GM04504 (cell line): ENCODE measurements at places on chromosomes 4 and X.
A peak's percentile ranks its signal among the peaks of the same experiment; 100 is the strongest.

- DNase-seq, result no peak
Observed at GRCh38 chr4:41257257-41257901, 651 bp downstream of the UCHL1 start.

- DNase-seq, result no peak
Observed at GRCh38 chr4:39104255-39104654, 42.2 kb downstream of the KLHL5 start.

- no peak for DNase-seq
Observed at GRCh38 chr4:82721819-82722423, 76.7 kb downstream of the SCD5 start.

DNA sequence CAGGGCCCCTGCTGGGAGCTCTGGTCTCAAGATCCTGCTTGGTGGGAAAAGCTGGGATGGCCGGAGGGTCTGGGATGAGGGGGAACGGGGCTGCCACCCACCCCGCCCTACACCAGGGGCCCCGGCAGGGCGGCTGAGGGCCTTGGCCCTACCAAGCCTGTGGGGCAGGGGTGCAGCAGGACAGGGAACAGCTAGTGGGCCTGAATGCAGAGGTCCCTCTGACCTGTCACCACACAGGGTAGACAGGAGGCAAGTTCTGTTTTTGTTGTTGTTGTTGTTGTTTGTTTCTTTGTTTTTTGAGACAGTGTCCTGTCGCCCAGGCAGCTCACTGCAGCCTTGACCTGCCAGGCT lies 332 bp upstream of the RENBP start:
- no peak for DNase-seq

DNA sequence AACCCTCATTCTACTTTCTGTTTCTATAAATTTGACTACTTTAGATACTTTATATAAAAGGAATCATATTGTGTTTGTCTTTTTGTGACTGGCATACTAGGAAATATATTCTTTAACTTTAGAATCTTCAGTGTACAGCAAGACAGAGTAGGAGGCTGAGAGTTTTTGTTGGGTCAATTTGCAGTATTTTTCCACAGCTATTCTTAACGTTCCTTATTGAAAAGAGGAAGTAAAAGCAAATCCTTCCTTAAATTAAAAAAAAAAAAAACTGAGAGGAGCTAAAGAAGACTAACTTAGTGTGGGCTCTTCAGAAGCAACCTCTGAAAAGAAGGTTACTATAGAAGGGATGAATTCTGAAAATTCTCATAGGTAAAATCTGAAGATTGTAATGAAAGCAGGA lies 1194.6 kb downstream of the ADGRL3 start:
- DNase-seq, result no peak

DNA sequence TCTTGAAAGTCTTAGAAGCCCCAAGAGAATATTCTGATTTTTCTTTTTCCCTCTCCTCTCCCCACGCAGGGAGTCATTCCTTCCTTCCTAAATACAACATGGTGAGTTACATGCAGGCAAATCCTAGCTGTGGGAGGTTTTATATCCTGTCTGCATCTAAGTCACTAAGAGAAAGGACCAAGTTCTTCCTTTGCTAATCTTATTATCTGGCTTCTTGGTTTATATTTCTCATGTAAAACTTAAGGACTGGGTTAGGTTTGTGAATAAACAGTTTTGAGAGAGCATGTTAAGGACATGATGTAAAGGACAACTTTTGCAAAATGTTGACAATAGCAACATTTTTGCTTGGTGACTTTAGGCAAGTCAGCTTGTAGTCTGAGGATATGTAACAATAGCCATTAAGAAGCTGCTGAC lies 5.1 kb upstream of the CXCL9 start:
- no peak for DNase-seq

- DNase-seq, result peak; percentile 82
Observed at GRCh38 chr4:1309261-1310010, 19.7 kb downstream of the MAEA start.

DNA sequence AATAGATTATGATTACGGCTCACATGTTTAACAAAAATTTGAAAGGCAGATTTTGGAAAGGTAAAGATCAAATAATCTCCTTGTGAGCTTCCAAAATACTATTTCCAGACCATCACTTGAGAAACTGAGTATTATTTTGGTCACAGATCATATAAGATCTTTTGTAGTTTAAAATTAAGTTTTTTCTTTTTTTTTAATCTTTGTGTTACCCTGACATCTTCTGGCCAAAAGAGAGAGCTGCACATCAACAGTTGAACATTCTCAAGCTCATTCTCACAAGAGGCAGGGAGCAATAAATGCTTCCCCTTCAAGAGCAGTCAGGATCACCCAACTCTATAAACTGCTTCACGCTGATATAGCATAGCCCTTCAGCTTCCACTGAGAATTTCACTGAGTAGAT lies 15.9 kb downstream of the TMEM192 start:
- DNase-seq, result peak; percentile 5

DNA sequence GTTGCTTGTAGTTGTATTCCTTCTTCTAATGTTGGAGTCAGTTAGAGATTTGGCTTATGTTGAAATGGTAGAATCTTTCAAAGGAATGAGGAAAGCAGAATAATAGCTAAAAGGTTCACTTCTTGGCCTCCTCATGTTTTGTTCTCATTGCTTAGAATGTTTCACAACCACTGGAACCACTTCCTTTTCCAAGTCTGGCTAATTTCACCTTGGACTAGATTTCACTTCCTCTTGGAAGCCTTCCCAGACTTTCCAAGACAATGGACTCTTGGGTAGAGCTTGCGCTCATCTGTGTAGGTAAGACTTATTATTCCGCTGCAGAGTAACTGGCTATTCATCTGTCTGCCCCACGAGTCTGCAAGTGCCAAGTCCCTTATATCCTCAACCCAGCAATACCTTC lies 8.3 kb downstream of the SPATA18 start:
- DNase-seq, result peak; percentile 42

DNA sequence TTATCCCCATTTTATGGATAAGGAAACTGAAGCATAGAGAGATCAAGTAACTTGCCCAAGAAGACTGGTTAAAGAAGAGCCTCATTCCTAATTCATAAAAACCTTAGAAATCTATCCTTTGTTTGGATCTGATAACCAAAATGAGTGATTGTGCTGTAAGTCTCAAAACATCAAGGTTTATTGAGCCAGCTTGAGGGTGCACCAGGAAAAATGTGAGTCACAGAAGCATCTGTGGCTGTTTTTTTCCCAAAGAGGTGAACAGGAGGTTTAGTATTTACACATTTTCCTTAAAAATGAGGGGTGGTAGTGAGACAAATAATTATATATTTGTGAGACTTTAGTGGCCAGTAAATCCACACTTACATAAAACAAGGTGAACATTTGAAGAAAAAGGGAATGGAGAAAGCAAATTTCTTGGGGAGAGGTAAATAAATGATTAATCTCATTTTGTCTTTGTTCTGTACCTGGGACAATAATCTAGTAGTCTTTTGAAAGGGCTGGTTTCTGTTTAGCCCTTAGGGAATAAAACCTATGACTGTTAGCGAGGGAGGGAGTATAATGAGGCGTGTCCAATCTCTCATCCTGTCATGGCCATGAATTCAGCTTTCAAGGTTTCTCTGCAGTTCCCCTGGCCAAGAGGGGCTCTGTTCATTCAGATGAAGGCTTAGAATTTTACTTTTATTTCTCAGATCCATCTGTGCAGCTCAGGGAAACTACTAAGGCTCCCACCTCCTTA lies 12.2 kb upstream of the FMR1 start:
- DNase-seq, result no peak

- DNase-seq, result peak; percentile 25
Observed at GRCh38 chrX:9494771-9495170, 29.9 kb downstream of the TBL1X start.

- no peak for DNase-seq
Observed at GRCh38 chrX:10617999-10618351, 2.4 kb downstream of the MID1 start.
